ENCODE measurements at places on chromosomes 16 and 17.
A peak's percentile ranks its signal among the peaks of the same experiment; 100 is the strongest.

DNA sequence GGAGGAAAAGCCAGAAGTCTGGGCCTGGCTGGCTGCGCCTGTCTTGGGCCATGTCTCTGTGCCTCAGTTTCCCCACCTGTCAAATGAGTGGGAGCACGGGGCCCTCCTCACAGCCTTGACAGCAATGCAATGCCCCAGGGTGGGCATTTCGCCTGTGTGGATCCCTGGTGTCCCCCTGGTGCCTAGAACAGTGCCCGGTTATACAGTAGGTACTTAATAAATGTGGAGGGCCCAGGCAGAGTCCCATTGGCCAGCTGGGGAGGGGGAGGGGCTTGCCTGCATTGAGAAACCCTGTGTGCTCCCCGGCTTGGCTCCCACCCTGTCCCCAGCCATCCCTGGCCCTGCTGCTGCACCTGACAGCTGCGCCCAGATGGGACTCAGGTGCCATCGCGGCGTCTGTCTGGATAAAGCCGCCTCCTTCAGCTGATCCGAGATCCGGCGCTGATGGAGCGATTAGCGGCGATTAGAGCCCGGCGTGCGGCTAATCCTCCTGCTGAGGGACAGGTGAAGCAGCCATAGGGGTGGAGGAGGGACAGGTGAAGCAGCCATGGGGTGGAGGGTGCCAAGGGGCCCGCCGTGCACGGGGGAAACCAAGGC lies 12.4 kb downstream of the ZFPM1 start:
- DNase-seq, result no peak

DNA sequence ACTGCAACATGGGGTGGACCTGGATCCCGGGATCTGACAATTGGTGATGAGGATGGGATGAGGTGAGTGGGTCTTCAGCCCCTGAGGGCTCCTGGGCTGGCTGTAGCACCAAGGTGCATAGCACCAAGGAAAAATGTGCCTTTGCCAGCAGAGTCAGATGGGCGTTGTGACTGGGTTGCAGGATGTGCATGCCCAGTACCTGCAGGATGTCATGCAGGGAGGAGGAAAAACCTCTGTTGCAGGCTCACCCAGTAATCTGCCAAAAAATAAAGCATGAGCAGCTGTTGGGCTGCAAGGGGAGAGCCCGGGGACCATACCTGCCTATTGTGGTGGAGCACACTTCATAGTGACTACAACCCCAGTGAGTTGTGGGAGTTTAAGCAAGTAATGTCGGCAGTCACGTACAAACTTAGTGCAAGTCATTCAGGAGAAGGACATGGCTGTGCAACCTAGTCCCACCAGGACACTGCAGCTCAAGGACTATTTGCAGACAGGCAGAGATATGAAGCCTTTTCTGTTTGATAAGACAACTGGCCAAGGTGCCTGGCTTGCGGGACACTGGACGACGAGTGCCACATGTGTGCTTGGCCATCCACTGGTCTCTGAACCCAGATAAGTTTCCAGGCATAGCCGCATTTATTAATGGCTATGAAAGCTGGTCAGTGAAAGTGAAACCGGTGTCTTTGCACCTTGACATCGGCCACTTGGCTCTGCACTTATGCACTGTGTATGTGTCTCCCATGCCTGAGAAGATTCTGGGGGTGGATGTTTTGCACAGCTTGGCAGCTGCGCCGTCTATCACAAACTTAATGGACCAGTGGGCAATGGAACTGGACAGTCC lies 499.8 kb downstream of the KCNJ2 start:
- no peak for DNase-seq

DNA sequence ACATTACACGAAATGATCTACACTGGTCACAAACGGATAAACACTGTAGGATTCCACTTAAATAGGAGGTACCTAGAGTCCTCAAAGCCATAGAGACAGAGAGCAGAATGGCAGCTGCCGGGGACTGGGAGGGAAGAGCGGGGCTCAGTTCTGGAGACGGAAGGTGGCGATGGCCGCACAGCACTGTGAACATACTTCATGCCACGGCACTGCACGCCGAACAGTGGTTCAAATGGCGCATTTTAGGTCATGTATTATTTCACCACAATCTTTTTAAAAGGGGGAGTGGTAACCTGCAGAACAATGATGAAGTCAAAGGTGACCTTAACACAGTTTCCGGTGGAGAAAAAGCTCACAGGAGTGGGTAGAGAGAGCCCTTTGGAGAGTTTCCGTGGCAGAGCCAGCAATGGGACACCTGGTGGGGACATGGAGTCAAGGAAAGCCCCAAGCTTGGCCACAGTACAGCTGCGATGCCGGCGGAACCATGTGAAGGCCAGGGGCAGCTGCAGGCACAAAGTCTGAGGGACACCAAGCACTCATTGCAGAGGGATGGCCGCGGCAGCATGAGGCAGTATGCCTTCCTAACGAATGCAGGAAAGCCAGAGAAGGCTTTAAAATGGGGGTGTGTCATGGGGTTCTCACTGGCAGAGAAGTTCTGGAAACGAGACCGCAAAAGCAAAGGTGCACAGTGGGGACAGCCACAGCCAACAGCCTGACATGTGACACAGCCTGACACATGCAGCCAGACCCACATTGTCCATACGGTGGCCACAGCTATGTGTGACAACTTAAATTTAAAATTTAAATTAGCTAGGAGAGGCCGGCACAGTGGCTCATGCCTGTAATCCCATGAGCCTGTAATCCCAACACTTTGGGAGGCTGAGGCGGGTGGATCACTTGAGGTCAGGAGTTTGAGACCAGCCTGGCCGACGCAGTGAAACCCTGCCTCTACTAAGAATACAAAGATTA lies 7.3 kb downstream of the FLCN start:
- DNase-seq, result no peak

DNA sequence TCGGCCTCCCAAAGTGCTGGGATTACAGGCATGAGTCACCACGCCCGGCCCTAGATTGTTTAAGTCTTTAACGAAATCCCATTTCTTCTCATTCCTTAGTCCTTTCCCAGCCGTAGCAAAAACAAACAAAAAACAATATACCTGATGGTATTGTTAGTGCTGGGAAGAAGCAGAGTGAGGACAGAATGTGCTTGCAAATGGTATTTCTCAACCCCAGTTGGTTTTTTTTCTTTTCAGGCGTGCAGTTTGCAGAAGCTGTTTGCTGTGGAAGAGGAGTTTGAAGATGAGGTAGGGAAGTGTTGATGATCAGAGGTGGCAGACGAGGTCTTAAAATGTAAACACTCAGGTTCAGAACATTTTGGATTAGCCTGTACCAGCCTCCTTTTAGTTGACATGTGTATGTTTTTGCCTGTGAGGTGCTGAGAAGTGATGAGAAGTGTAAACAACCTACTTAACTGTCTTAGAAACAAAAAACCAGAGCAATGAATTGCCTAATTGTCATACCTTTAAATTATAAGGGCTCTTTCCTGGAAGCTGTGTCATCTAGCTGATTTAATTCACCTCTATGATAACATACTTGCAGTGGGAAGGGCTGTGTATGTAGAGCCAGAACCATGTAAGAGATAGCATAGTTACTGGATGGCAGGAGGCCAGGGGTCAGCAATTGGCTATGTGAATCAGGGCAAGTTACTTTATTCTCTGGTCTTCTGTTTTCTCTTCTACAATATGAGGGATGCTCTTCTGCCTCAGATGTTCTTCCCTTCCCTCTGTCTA lies 3.4 kb downstream of the HROB start:
- DNase-seq, result no peak

- no peak for DNase-seq
These were observed 6.2 kb upstream of the PSMC5 start for GRCh38 chr17:63820963-63821561.

GRCh38 chr17:33987162-33987561 lies 267.9 kb upstream of the CCL2 start:
- DNase-seq, result no peak

- DNase-seq, result no peak
These were observed 4.7 kb downstream of the TPPP3 start for GRCh38 chr16:67388591-67388990.

- no peak for DNase-seq
These were observed 22.1 kb downstream of the SLC7A6 start for GRCh38 chr16:68286153-68287074.

DNA sequence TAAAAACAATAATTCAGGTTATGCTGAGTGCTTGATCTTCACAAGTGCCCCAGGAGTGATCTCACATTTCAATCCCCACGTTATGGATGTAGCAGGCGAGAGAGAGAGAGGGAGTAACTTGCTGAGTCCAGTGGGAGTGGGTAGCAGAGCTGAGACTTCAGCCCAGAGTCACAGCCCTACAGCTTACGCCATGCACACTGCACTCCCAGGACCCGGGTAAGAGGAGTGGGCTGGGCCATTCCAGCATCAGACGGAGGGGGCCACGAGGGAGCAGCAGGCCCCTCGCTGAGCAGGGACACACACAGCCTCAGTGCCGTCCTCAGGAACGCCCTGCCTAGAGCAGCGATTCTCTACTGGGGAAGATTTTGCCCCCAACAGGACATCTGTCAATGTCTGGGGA lies 9.8 kb upstream of the KIF19 start:
- DNase-seq, result no peak

GRCh38 chr16:89246903-89247733 lies 29.6 kb downstream of the ZNF778 start:
- peak; percentile 51 for DNase-seq

DNA sequence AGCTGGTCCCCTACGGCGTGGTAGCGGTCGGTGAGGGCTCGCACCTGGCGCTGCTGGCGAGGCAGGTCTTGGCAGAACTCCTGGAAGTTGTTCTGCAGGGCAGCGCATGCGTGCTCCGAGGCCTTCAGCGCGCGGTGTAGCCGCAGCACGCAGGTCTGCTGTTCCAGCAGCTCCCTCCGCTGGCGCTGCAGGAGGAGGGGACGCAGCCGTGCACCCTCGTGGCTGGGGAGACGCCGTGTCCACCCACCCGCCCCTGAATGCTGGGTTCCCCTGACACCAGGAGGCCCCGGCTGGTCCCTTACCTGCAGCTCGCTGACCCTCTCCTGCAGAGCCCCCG lies 12.2 kb downstream of the EVPL start:
- DNase-seq, result no peak

DNA sequence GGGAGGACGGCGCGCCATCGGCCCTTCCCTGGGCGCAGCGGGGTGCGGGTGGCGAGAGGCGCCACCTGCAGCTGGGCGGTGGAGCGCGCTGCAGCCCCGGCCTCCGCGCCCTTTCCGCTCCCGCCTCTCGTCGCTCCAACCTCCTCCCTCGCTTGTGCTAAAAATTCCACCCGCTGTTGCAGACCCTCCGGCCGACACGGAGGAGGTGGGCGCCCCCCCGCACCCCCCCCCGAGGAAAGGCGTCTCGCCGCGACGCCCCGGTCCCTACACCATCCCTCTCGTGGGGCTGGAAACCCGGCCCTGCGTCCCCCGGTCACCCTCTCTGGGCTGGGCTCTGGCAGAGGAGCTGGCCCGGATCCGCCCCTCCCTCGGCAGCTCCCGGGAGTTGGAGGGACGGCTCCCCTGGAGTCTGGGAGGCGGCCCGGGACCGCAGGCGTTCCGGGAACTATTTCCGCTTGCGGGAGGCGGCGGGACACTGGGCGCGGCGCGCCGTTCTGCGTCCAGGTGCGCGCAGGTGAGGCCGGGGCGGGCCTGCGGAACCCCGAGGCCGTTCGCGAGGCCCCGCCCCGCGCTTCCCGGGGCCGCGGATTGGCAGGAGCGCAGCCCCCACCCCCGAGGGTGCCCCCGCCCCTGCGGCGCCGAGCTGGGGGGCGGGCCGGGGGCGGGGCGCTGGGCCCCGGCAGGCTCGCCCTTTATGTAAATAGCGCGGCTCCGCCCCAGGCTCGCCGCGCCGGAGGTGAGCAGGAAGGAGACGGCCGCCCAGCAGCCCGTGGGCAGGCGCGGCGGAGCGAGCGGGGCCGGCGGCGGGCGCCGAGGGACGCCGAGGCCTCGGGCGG lies at the start of gene LLGL2:
LLGL2 (plus strand) TSS at position 728 of the 836 bp plus-strand sequence. CDS start 17,730 bp downstream, outside the sequence.
- DNase-seq, result no peak

GRCh38 chr17:49224198-49224996 lies 6.2 kb downstream of the PHOSPHO1 start:
- no peak for DNase-seq

DNA sequence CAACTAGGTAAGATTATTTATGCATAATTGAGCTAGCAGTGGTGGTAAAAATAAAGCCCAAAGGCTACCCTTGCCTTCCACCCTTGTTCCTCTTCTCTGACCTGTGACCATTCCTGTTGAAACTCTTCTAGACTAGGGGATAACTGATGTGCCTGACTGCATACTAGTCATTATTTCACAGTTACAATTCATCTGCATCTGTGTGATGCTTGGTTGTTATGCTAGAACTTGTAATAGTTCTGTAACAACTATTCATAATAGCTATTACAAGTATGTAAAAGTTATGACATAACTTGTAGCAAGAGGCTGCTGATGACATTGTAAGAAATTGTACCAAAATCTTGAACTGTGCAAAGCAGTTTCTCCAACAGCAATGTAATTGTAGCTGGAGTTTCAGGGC lies 2.4 kb upstream of the VAC14 start:
- no peak for DNase-seq

DNA sequence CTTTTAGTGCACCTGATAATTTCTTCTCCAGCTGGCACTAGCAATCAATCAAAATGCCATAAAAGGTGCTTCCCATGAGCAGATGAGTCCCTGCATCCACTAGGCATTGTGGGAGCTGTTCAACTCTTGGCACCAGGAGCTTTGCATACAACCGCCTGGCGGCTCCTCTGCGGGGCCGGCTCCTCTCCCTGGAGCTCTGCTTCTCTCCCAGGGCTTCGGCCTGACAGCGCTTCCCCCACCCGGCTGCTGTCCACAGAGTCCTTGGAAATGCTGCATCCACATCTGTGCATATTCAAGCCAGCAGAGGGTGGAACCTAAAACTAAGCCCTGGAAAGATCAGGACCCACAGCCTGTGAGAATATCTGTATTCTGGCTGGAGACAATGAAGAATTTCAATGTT lies 62.9 kb downstream of the LMF1 start:
- DNase-seq, result no peak

DNA sequence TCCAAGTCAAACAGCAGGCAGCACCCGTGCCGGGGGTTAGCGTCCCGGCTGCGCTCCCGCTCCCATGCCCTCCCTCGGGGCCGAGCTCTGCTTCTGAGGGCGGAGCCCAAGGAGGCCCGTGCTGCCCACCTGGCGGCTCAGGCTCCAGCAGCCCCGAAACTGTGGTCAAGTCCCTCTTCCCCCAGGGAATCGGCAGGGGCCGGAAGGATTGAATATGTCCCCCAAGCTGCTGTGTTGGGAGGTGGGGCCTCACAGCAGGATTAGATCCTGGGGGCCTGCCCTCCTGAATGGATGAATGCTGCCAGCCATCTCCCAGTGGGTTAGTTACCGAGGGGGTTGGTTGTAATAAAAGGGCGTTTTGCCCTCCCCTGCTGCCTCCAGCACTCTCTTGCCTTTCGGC lies 33.9 kb downstream of the MAP2K3 start:
- DNase-seq, result no peak

GRCh38 chr17:72387487-72387886 lies 266.7 kb downstream of the SOX9 start:
- peak; percentile 74 for DNase-seq

GRCh38 chr17:8451933-8452614 lies 16.4 kb downstream of the NDEL1 start:
- no peak for DNase-seq
